CD4-positive, alpha-beta T cell treated with Interferon gamma for 1 hour (primary cell): ENCODE measurements at places on chromosomes 11 and 22.
A peak's percentile ranks its signal among the peaks of the same experiment; 100 is the strongest.

DNA sequence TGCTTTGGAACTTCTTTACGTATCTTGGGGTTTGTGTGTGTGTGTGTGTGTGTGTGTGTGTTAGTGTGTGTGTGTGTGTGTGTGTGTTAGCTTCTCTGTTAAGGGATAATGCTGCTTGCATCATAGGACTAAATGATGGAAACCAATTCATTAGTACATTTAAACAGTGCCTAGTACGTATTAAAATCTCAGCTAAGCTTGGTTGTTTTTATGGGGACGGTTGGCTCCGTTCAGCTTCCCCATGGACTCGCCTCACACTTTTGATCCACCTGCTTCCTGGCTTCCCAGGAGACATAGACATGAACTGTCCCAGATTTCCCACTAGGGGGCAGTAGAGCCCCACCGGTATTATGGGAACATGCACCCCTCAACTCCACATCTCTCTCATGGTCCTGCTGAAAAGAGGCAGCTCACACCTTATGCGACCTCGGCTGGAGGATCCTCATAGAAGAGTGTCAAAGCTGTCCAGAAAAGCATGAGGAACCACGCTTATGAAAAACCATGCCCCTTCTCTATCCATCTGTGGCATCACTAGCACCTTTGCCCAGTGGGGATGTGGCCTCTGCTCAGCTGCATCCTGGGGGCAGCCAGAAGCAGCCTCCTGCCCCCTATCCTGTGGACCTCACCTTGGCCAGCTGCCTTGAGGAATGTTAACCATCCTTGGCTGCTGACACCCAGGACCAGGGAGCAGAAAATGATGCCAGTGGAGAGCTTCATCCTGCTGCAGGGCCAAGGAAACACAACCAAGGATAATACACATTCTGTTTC is 9.7 kb upstream of the SAAL1 start:
- peak; percentile 57 for DNase-seq

- DNase-seq = no peak
Observed at GRCh38 chr11:69294571-69295078, 670 bp downstream of the MYEOV start.

GRCh38 chr11:69593851-69594250 is 47.1 kb upstream of the CCND1 start:
- no peak for DNase-seq

DNA sequence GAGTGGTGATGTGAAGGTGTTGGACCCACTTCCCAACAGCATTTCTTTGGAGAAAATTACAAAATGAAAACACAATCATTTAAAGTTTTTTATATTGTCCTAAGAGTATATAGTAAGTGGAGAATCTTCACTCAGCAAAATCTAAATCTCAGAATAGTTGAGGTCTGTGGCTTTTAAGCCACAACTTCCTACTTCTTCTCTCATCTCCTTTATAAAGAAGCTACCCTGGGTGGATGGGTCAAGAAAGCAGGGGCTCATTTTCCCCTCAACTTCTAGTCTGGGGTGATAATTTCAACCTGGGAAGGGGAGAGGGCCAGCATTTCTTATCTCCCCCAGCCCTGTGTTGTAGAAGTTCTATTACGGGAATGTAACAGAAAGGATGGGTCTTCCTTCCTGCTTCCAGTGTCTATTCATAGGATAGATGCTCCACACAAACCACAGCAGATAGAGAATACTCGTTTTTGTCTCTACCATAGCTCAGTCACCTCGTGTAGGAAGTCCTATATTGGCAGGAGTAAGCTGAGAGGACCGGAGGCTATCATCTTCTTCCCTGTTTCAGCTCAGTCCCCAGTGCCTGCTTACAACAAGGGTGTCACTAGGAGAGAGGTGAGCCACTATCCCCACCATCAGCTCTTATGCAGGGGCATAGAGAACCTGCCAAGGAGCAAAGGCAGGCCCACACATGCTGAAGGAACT is 341.5 kb downstream of the CASP12 start:
- no peak for DNase-seq

GRCh38 chr22:45204819-45205218 is 35.9 kb downstream of the KIAA0930 start:
- no peak for DNase-seq

DNA sequence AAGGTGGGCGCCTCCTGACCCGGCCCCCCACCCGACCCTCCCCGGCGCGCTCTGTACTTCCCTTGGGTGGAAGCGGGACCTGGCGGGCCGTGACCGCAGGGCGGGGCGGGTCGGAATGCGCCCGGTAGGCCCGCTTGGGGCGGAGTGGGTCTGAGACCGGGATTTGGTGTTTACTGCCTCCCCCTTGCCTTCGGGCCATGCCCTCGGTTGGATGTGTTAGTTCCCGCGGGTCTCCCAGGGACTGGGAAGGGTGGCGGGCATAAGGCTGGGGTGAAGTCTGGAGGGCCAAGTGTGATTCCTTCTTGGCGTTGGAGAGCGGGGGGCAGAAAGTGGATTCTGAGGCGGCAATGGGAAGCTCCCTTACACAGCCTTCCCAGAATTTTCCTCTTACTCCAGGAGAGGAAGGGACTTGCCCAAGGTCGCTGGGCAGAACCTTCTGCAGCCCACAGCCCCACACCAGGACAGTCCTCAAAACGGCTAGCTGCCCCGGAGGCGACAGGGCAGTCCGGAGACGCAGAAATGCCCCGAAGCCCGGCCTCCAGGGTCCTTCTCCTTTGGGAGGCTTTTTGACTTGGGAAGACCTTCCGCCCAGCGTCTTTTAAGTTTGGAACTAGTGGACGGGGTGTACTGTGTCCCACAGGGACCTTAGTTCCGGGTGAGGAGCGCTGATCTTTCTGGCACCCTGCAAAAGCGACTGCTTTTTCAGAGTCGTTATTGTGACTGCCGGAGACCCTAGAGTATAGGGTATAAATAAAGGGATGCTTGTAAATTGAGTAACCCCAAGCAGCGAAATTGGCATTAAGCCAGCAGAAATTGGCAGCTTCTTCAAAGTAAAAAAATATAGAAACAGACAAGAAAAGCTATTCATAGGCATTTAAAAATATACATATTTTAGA is 647 bp downstream of the SWAP70 start:
- DNase-seq = peak; percentile 4

DNA sequence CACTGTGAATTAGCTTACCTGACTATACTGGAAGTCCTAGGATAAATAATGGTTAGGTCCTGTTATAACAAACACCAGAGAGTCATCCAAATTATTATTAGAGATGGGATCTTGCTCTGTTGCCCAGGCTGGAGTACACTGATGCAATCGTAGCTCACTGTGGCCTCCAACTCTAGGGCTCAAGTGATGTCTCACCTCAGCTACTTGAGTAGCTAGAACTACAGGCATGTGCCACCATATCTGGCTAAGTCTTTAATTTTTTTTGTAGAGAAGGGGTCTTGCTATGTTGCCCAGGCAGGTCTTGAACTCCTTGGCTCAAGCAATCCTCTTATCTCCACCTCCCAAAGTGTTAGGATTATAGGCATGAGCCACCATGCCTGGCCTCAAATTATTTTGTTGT is 37.2 kb downstream of the OSBP start:
- DNase-seq = no peak

DNA sequence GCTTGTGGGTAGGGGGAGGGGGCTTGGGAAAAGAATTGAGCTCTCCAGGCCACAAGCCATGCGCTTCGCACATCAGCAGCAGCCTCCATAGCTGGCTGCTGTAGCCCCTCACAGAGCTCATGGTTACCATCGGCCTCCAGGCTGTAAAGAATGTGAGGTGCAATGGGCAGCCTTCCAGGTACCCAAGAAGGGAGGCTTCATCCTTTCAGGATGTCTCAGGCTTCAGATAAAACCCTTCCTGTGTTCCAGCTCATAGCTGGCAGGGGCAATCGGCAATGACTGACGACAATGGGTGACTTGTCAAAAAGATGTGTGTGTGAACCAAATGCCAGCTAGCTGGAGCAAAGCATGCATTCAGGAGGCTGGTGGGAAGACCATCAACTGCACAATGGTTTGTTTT is 102.0 kb downstream of the TIMP3 start:
- no peak for DNase-seq

GRCh38 chr22:30882184-30882717 is 86.3 kb downstream of the MORC2 start:
- no peak for DNase-seq

DNA sequence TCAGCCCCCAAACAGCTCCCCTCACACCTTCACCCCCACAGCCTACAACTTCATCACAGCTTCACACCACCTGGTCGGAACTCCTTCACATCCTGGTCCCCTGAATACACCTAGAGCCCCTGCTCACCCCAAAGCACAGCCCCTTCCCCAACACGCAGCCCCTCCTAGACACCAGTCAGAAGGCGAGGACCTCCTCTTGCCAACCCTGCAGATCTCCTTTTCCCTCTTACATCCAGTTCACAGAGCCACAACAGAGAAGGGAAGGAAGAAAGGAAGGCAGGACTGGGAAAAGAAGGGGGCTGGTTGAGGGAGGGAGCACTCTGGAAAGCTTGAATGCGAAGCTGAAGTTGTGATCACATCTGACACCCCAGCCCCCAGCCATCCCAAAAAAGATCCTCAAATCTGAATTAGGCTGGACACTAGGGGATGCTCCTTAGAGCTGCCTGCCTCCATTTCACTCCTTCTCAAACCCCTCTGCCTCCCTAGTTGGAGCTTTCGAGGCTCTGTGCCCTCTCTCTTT is 629 bp downstream of the CCKBR start:
- DNase-seq = no peak

- DNase-seq = no peak
Observed at GRCh38 chr11:129146191-129146590, 45.9 kb downstream of the ARHGAP32 start.

- DNase-seq = no peak
Observed at GRCh38 chr11:105718641-105719040, 108.8 kb downstream of the GRIA4 start.

- DNase-seq = peak; percentile 42
Observed at GRCh38 chr11:119065369-119065768, 2.2 kb upstream of the VPS11 start.

DNA sequence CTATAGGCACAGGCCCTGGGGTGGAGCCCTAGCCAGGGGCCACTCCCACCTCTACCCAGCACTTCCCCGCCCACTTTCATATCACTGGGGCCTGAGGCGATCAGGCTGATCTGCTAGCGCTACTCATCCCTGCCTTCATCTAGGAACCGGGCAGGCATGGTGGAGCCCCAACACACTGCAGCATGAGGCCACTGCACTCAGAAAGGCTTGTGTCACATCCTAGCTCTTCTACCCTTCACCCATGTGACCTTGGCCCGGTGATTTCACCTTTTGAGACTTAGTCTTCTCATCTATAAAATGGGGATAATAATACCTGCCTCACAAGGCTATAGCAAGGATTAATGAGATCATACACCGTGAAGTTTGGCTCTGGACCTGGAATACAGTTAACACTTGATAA is 18.1 kb upstream of the GDPD5 start:
- DNase-seq = no peak

DNA sequence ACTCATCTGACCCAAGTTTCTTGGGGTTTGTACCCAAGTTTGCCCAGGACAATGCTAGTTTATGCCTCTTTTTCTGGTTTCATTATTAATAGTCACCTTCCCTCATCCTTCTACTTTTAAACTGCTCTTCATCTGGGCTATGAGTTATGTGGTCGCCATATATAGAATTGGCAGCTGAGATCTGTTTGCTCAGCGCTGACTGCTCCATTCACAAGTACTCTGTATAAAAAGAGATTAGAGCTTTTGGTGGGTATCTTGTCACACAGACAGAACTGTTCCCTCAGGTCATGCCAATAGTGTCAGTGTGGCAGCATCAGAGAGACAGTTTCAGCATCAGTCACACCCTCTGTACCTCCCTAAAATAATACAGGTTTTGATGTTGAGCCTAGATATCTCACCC is 326.0 kb downstream of the RAB38 start:
- no peak for DNase-seq

GRCh38 chr11:60168306-60168705 is 14.6 kb downstream of the MS4A6A start:
- DNase-seq = no peak

GRCh38 chr22:38862375-38863329 is 9.4 kb downstream of the CBX6 start:
- DNase-seq = no peak

- no peak for DNase-seq
Observed at GRCh38 chr22:27344546-27344945, 457.0 kb downstream of the MN1 start.

DNA sequence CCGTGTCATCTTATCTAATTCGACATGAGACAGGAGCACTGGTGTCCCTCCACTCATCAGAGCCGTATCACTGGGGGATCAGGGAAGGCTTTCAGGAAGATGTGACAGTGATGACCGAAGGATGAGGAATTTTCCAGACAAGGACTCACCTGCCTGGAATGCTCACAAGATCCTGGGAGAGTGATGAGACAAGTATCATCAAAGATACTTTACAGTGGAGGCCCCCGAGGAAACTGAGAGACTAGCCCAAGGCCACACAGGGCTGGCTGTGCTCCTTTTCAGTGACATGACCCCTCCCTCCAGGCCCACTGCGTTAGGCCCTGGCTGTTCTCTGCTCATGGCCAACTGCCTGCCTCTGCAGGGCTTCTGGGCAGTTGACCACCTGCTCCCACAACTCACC is 13.0 kb downstream of the CLPB start:
- no peak for DNase-seq

GRCh38 chr22:32617903-32618302 is 143.3 kb downstream of the FBXO7 start:
- DNase-seq = no peak

DNA sequence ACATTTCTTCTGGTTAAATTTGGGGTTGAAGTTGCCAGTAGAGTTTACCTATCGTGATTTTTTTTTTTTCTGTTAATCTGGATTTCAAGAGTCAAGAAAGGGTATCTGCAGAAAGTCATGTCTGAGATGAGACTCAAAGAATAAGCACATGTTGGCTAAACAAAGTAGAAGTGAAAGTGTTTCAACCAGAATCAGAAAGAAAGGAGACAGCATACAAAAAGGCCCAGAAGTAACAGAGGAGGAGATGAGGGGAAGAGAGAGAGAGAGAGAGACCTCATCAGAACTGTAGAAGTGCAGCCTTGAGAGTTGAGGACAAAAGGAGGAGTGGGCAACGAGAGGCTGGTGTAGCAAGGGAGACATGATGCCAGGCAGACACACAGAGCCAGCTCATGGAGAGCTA is 54.9 kb downstream of the SVIP start:
- DNase-seq = no peak

DNA sequence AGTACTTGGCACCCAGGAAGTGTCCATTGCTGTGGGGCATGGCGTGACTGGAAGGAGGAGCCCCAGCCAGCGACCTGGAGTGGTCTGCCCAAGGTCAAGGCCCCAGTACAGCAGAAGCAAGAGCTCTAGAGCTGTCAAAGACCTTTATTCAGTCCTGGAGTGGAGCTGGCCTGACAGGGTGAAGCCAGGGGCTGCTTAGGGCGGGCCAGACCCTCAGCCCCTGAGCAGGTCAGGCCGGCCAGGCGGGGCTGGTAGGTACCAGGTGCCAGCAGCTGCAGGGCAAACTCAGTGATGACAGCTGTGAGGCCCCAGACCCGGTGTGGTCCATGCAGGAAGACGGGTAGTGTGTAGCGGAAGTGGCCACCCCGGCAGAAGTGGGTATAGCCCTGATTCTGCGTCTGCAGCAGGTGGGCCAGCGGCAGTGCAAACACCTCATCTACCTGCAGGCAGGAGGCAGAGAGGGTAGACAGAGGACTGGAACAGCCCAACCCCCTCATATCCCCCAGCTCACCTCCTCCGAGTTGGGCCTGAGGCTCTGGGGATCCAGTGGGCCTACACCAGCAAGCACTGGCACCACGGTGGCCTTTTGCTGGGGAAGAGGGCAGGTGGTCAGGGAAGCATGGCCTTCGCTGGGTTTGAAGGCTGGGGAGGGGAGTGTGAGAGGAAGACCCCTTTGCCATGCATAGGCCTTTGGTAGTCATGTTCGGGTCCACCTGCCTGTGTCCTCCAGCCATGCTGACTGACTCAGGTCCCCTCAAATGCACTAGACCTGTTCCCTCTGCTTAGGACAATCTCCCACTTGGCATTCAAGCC is 1.7 kb downstream of the NUDT8 start:
- no peak for DNase-seq

- no peak for DNase-seq
Observed at GRCh38 chr22:23147617-23148387, 2.5 kb downstream of the RAB36 start.
